ENCODE measurements at places on chromosomes 6 and 20.

DNA sequence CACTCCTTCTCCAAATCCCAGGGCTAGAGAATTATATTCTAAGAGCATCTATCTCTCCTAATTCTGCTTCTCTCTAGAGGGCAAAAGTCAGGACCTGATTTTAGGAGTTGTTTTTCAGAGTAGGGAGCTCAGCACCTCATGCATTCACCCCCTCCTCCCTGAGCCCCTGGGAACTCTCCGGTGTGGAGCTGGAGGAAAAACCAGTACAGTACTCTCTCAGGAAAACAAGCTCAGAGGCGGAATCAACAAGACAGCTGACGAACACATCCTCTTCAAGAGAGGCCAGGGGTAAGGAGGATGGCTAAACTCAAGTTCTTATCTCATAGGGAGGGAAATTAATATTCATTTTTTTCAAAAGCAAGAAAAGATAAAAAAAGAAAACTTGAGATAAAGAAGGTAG, 120.1 kb upstream of the CDYL start:
- no peak for DNase-seq

GRCh38 chr6:90156861-90157260, 139.8 kb downstream of the BACH2 start:
- DNase-seq = no peak

DNA sequence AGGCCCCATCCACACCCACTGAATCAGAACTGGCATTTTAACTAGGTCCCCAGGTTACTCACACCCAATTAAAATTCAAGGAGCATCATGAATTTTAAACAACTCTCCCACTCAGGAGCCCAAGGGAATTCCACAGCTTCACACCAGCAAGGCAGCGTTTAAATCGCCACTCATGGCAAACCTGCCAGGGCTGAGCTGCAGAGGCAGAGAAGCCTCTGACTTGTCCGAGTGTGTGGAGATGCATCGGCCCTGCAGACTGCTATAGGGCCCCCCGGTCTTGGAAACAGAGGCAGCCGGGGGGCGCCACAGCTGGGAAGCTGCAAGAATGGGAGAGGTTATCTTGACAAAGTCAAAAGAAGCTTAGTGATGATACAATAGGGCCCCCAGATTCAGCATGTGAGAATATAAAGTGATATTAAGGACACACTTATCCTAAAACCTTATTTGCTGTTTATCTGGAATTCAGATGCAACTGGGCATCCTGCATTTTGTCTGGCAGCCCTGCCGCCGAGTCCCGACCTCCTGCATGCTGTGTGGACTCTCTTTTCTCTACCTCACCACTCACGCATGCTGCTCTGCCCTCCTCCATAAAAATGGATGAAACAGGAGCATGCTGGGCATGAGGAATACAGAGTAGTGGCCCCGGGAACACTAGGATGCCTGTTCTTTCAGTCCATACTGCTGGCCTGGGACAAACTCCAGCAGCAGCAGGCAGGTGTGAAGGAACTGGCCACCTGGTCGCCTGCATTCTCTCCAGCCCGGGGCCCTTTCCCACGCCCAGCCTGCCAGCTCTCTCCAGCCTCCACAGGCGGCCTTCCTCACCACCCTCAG, 126.1 kb downstream of the PXDC1 start:
- no peak for DNase-seq

GRCh38 chr6:36623547-36624459, 29.6 kb downstream of the SRSF3 start:
- peak; percentile 64 for DNase-seq

GRCh38 chr6:36493859-36494258, 51.1 kb downstream of the KCTD20 start:
- DNase-seq = no peak

DNA sequence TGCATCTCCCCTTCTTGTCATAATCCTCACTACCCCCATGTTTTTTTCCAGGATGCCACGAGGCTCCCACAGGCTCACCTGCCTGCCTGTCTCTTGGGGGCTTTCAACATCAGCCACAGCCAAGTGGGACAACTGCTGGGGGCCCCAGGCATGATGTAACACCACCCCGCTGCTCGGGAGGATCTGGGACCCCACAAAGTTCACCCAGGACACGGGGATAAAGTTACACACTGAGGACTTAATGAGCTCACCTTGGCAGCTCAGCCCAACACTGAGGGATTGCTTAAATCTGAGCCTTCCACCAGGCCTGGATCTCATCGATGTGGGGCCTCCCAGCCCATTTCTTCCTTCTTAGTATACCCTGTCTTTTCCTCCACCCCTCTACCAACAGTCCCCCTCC, 56.4 kb upstream of the NNAT start:
- no peak for DNase-seq

- DNase-seq = no peak
Measured at GRCh38 chr20:17897566-17898307, 70.9 kb downstream of the SNX5 start.

DNA sequence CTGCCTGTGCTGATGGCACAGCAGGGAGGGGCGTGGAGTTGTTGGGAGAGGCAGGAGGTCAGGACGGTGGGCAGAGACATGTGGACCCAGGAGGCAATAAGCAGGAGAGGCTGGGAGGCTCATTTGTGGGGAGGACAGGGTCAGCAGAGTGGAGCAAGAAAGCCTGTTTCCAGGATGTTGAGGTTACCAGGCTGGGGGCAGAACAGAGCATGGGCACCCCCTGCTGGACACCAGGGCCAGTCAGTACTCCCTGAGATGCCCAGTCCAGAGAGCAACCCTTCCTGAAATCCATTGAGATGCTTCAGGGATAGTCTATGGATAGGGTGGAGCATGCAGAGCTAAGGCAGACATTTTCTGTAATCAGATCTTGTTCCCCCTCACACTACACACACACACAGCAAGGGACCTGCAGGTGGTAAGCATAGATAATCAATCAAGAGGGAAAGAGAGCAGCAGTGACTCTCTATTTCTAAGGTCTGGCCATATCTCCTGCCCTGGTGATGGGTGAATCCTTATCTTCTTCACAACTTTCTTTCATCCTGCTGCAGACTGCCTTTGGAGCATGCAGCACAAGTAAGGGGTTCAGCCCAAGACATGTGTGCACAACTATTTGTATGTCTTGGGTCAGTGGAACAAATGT, 41.7 kb downstream of the MOCS1 start:
- DNase-seq = peak; percentile 19

GRCh38 chr6:14121936-14122344, 4.4 kb downstream of the CD83 start:
- no peak for DNase-seq

GRCh38 chr6:105934708-105935107, 151.4 kb upstream of the PRDM1 start:
- no peak for DNase-seq

DNA sequence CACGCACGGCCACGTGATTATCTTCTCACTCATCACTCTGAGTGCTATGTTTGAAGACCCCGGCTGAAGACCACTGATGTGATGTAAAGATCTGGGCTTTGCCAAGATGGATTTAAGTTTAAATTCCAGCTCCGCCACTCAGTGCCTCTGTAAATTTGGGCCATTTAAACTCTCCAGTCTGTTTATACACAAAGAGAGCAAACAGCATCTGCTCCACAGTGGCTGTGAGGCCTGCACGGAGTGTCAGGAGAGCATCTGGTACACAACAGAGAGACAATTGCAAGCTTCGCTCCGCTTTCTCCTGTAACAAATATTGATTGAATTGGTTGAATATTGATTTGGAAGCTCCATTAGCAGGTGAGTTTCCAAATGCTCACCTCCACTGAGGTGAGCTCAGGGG, 80.5 kb upstream of the FRMD1 start:
- DNase-seq = peak; percentile 68

DNA sequence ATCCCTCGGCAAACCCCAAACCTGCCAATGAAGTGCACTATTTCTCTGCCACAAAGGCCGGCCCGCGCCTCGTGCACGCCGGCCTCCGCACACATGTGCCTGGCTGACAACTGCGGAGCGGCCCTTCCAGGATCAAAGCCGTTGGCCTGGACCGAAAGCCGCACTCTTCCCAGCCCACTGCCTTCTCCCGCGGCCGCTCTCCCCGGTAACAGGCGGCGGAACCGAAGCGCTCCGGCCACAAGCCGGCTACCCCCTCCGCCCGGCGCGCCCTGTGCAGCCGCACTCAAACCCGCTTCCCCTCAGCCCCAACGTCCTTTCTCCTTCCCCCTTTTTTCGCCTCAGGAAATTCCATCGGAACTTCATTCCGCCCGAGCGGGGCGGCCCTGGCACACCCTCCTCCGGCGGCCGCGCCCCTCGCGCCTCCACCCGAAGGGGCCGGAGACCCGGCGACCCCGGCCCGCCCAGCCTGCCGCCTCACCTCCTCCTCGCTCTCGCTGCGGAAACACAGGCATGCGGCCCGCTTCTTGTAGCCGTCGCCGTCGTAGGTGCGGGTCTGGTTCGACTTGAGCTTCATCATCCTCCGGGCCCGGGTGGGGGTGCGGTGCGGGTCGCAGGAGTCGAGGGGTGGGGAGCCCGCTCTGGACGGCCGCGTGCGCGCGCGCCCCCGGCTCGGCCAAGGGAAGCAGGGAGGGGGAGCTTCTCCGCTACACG, 528 bp downstream of the NUDT3 start:
- DNase-seq = peak; percentile 11

- DNase-seq = no peak
Measured at GRCh38 chr6:41700463-41701347, 34.7 kb downstream of the TFEB start.

GRCh38 chr20:58202044-58202443, 26.4 kb downstream of the ANKRD60 start:
- DNase-seq = no peak

DNA sequence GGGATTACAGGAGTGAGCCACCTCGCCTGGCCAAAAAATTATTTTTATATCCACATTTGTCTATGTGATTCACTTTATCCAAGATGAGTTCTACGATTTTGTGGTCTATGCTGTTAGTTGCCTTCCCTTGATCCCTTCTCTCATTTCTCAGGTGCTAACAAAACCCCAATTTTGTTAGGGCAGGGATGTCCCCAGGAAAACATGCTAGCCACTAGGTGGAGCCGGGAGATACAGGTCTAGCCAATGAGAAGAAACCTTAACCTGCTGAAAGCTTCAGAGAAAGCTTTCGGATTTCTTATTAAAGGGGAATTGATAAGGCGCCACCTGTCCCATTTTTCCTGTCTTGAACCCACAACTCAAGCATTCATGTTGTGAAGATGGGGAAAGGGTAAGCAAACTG, 167.4 kb upstream of the OLIG3 start:
- DNase-seq = no peak

DNA sequence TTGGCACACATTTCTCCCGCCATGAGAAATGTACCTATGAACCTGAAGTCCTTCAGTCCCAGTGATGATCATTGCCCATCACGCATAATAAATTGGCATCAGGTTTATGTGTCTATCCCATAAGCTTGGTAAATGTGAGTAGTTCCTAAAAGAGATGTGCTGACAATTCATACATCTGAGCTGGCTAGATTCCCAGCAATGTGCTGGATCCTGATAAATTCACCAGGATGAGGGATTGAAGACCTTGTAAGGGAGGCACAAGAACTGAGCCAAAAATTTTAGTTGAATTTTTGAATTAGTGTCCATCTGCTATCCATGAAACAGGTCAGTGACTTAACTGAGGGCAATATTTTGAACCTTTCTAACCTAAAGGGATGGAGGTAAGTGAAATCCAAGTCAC, 267.9 kb upstream of the CITED2 start:
- no peak for DNase-seq

GRCh38 chr6:96537726-96538125, 16.1 kb downstream of the UFL1 start:
- peak; percentile 35 for DNase-seq

- no peak for DNase-seq
Measured at GRCh38 chr20:53958260-53958659, 112.1 kb downstream of the BCAS1 start.

DNA sequence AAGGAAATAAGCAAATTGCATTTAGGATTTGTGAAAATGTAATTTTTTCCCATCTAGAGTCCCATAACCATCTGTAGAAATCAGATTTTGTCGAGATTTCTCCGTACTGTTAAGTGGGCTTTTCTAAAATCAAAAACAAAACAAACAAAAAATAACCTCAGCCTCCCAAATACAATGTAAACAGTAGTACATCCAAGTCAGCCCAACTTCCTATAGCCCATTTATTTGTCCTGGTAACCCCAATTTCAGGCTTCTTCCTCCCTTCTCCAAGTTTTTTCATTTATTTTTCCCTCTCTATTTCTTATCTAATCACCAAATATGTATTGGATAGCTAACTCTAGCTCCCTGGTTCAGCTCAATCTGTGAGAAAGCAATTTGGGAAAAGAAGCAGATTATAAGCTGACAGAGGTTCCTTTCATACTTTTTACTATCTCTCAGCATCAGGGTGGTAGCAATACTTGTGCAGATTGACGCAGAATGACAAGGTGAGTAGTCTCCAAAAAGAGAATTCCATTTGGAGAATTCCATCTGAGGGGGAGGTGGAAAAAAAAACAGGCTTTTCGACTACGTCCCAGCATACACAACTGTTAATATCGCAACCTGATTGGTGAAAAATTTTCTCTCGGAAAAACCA, 132.6 kb upstream of the BTN3A2 start:
- DNase-seq = no peak

- no peak for DNase-seq
Measured at GRCh38 chr20:51116765-51117686, 94.1 kb upstream of the KCNG1 start.

- DNase-seq = no peak
Measured at GRCh38 chr6:127938701-127939100, 37.8 kb upstream of the THEMIS start.

- no peak for DNase-seq
Measured at GRCh38 chr20:17524560-17524959, 6.6 kb downstream of the BFSP1 start.

DNA sequence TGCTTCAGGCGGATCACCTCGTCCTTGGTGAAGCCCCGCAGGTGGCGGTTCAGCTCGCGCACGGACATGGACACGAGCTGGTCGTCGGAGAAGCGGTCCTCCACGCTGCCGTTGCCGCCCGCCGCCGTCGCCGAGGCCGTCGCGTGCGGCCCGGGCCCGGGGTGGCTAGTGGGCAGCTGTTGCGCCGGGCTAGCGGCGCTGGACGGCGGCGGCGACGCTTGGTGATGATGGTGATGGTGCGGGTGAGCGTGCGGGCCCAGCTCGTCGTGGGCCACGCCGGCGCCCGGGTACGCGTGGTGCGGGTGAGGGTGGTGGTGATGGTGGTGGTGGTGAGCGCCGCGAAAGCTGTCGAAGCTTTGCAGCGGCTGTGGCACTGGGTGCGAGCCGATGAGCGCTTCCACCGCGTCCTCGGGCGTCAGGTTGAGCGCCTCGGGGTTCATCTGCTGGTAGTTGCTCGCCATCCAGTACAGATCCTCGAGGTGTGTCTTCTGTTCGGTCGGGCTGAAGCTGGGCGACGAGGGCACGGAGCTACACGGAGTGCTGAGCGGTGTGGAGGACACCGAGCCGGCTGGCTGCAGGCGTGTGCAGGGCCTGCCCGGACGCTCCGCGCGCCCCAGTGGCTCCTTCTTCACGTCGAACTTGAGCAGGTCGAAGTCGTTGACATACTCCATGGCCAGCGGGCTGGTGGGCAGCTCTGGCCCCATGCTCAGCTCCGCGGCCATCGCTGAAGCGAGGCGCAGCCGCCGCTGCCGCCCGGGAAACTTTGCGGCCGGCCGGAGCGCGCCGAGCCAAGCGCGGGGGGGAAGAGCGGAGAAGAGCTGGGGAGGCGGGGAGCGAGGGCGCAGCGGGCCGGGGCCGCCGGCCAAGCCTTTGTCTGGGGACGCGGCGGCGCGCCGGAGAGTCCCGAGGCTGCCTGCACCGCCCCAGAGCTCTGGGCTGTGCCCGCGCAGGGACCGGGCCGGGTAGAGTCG, 622 bp downstream of the MAFB start:
- no peak for DNase-seq

- no peak for DNase-seq
Measured at GRCh38 chr20:9137001-9137400, 68.1 kb downstream of the PLCB4 start.
